Suppressor macrophage (primary cell): ENCODE measurements at places on chromosomes 13 and 19.
A peak's percentile ranks its signal among the peaks of the same experiment; 100 is the strongest.

DNA sequence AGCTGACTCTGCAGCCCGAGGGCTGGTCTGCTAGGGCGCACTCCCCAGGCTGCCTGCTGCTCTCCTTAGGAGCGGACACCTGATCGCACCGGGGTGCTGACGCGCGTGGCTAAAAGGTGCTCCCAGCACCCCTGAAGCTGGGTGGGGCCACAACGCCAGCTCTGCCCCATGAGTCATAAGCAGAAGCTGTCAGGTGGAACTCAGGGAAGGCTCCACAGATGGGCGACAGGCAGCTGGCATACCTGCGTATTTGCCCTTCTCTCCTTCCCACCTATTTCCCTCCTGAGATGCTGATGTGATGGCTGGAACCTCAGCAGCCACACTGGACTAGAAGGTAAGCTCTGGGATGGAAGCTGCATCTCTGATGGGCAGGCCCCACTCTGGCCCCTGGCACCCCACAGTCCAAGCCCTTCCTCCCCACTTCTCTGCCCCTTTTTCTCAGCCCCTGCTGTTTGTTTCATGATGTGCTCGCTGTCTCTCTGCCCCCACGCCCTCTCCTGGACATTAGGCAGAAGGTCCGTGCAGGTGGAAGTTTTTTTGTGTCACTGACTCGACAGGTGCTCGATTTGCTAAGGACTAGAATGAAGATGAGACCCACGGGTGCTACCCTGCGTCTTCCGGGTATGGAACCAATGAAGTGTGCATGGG lies 30.3 kb upstream of the CACTIN start:
- DNase-seq: no peak

- DNase-seq: peak; percentile 52
Measured at GRCh38 chr13:46379611-46380010, 7.4 kb downstream of the RUBCNL start.

- no peak for DNase-seq
Measured at GRCh38 chr13:108760541-108760940, 131.1 kb downstream of the MYO16 start.

DNA sequence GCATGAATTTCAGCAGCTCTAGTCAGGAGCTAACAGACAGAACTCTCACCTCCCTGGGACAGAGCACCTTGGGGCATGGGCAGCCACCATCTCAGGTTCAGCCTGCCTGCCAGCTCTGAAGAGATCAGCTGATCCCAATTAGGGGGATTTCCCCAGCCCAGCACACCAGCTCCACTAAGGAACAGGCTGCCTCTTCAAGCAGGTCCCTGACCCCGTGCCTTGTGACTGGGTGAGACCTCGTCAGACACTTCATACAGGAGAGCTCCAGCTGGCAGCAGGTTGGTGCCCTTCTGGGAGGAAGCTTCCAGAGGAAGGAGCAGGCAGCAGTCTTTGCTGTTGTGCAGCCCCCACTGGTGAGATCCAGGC lies 84.5 kb upstream of the UFM1 start:
- DNase-seq: no peak

DNA sequence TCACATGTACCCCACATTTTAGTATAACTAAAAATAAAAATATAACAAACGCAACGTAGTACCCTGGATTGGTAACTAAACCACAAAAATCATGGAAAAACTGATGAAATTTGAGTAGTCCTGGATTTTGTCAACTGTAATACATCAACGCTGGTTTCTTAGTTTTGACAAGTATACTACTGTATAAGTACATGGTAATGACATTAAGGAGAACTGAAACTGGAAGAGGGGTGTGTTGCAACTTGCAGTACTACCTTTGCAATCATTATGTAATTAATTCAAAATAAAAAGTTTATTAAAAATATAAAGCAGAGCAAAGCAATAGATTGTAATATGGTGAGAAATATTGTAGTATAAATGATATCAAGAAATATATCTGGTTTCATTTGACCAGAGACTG lies 1158.0 kb upstream of the SPRY2 start:
- no peak for DNase-seq

- DNase-seq: peak; percentile 93
Measured at GRCh38 chr19:6739390-6739882, at the start of gene TRIP10. TRIP10 (plus strand) TSS chr19:6739680; CDS start chr19:6739762, 82 bp downstream.

GRCh38 chr19:43532571-43532961 lies 422 bp upstream of the ZNF575 start:
- no peak for DNase-seq

- DNase-seq: no peak
Measured at GRCh38 chr19:1811942-1812425, at the start of gene ATP8B3. ATP8B3 (minus strand) TSS chr19:1812276; CDS start chr19:1811736, 540 bp downstream.

GRCh38 chr13:46168783-46169182 lies 13.2 kb downstream of the LCP1 start:
- DNase-seq: peak; percentile 71
